SK-N-DZ (cell line): ENCODE measurements at places on chromosomes 12 and 14.

GRCh38 chr12:96134200-96134599, 60.0 kb upstream of the ELK3 start:
- no peak for DNase-seq

DNA sequence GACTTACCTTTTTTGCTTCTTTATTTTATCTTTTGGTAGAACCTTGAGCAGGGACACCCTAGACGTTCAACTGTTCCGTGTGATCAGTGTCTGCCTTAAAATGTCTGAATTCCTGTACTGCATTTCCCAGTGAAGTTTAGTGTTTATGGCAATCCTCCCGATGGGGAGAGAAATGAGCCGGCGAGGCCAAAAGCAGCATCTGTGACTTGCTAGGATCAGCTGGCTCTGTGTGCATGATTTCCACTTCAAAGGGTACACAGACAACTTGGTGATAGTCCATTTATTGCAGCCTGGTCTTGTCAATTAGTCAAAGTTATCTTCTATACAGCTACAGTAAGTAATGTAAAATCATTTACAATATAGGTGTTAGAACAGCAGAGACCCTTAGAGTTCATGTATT, 768.5 kb downstream of the DIO2 start:
- no peak for DNase-seq

DNA sequence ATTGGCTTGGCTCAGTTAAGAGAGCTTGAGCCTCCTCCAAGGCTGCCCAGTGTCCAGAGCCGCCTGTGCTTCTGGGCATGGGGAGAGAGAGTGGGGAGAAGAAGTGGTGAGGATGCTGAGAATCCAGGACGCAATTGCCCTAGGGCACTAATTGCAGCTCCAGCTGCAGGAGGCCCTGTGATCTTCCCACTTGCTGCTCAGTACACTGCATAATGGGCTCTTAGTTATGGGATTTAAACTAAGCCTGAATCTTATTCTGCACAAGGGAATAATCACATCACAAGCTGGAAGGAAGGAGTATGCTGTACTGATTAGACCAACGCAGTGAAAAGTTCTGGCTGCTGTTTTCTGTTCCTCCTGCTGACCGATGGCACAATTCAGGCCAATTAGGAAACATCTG, 101.0 kb upstream of the PRMT8 start:
- DNase-seq, result no peak

DNA sequence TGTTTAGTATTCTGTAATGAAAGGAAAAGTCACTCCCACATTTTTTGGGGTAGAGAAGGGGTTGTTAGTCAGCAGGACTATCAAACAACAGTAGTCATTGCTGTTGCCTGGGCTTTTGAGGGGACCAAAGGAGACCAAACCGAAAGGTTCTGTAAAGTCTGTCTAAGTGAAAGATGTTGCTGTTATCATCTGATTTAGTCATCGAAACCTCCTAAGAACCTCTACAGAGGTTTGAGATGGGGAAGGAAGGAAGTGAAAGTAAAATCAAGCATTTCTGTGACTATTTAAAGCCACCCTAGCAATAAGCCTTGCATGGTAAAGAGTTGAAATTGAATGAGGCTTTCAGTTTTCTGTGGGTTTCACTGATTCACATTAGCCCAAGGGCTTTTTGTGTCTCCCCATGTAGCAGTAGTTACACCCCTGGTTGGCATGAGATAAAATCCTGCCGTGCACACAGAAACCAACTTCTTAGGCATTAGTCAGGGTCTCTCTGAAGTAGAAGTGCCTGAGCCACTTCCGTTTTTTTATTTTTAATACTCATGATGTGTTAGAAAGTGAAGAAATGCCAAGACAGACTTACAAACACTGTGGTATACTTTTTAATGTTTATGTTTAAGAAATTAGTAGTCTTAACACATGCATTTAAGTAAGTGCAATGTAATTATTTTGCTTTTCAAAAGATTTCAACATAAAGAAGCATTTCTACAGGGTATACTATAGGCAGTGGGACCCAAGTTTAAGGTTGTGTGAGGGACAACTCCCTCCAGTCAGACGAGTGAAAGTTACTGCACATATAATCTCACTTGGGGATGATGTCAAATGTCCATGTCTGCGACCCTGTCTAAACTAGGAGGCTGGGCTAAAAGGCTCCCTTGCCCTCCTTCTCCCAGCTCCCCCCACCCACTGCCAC, 50.4 kb downstream of the DYRK2 start:
- no peak for DNase-seq

GRCh38 chr14:96660667-96661066, 136.5 kb upstream of the VRK1 start:
- DNase-seq, result no peak

DNA sequence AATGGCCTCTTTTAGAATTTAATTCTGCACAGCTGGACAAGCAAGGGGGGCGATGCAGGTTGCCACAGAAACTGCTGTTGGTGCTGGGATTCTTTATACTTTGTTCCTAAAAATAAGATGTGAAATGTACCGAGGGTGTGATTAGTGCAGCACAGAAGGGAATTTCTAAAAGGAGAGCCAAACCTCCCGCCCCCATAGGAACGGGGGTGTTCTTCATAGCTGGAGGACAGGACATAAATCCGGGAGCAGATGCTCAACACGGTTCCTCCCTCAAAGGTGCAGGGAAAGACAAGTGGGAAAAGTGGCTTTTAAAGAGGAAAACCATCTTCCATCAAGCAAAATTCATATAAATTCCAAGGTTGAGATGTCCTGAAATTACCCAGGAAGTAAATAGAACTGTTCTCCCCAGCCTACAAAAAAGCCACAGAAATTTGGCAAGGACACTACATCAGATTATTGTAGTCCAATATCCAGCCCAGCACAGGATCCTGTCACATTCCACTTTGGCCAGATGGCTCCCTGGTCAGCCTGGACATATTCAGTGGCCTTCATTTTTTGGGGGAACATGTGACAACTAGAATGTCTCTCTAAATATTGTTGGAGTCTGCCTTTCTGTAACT, 51.4 kb upstream of the TMX1 start:
- no peak for DNase-seq
